ENCODE measurements at places on chromosomes 1 and 21.

DNA sequence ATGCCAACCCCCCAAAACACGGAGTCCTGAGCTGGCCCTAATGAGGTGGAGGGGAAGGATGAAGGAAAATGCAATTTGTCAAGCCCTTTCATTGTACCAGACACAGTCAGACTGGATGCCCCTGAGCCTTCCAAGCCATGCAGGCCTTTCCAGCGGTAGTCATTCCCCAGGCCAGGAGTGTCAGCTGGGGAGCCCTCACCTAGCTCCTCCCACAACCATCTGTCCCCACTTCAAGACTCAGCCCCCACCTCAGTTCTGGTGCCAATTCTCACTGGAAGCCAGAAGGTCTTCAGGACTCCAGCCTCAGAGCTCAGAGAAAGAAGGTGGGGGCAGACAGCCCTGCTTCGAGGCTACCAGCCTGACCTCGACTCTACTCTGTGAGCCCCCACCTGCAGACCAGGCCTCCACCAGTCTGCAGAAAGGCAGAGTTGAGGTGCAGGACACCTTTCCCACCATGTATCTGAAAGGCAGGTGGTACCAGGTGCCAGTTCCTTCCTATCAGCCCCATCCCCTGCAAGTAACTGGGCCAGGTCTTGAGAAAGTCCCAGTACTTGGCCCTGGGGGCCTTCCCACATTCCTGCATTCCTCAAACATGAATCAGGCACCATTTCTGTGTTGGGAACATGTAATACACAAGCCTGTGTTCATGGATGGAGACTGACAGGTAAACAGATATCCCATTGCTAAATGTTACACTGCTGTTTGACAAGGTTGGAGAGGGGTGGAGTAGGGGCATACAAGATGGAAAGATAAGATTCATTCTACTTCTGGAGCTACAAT lies 180.6 kb upstream of the EDN2 start:
- DNase-seq: no peak

DNA sequence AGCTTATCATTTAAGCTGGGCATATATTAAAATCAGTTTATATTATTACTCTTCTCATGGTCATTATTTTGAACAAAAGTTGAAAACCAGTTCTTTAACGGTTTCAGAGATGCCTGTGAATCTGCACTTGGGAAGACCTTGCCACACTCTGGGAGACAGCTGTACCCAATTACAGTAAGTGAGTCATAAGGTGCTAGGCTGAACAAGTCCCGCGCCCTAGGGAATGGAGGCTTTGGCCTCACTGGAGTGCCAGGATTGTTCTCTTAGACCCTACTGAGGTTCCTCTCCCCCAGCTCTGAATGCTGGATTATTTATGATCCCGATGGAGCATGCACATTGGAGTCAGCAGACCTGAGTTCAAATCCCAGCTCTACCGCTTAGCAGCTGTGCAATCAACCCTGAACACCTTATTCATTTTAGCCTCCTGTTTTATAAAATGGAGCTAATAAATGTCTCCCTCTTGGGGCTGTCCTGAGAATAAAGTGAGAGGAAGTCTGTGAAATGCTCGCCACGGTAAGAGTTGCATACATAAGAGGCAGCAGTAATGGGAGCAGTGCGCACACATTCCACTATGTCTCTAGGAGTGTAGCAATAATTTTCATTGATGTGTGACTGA lies 266.2 kb downstream of the FOXD2 start:
- DNase-seq: peak; percentile 29

GRCh38 chr1:116763116-116763786 lies 9.0 kb downstream of the CD2 start:
- DNase-seq: no peak

- no peak for DNase-seq
Observed at GRCh38 chr1:70284366-70284765, 63.2 kb downstream of the SRSF11 start.

DNA sequence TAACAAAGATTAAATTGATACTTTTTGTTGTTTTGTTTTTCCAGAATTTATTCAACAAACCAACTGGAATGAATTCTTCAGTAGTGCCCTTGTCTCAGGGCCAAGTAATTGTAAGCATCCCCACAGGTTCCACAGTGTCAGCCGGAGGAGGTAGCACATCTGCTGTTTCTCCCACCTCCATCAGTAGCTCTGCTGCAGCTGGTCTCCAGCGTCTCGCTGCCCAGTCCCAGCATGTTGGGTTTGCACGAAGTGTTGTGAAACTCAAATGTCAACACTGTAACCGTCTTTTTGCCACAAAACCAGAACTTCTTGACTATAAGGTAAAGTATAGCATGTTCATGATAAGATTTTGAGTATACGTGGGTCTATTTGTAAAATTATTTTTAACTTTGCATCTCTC lies 118.5 kb downstream of the ZMYM4 start:
- no peak for DNase-seq

- peak; percentile 93 for DNase-seq
Observed at GRCh38 chr1:152347116-152347728, 12.6 kb downstream of the FLG2 start.

DNA sequence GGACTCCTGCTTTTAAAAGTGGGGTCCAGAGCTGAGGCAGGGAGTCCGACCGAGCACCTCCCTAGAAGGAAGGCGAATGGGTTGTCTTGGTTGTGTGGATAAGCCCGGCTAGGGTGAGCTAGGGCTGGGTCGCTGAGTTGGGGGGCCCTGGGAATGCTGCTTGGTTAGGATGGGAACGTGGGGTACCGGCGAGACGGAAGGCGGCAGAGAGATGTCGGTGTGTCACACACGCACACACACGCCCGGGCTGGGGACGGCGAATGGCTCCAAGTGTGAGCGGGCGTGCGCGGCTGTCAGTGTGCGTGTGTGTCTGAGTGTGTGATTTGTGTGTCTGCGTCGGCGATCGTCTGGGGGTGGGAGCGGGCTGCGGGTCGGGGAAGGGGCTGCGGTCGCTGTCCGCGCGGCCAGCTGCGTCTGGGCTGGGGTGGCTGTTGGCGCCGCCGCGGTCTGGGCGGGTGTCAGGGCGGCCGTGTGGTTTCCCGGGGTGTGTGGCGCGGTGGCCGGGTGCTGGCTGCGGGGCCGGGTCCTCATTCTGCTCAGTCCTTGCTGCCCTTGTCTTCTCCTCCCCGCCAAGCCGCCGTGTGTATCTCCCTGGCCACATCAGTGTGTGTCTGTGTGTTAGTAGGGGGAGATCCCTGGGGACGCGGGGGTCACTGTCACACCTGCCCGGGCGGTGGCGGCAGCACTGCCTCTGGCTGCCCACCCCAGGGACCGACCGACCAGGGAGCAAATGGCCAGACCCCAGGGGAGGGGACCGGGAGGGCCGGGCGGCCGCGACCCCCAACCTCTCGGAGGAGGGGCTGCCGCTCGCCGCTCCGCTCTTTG lies 1.1 kb downstream of the EFNA3 start:
- DNase-seq: no peak

DNA sequence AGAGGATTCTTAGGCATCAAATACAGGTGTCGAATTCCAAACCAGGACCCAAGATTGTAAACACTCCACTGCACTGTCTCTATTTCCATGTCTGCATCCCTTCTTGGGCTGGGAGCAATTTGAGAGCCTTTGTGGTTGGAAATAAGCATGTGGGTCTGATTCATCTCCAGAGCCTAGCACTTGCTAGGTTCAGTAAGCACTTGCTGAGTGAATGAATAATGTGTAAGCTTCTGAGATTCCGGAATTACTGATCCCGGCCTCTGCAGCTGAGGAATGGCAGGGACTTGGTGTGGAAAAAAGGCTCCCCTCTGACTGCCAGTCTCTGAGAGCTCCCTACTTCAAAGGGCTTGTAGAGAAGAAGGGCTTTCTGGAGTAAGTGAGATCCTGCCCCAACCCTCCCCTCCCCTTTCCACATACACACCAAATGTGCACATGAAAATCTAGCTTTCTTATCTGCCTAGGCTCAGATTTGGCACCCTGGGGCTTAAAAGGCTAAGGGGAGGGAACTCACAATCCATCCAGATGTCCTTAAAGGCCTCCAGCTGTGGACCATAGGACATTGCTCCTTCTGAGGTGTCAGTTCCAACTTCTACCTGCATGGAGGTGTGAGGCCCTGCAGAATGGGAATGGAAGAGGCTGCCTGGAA lies 39.6 kb upstream of the TRABD2B start:
- DNase-seq: no peak

- DNase-seq: no peak
Observed at GRCh38 chr1:66770694-66771093, 18.4 kb downstream of the DYNLT5 start.

DNA sequence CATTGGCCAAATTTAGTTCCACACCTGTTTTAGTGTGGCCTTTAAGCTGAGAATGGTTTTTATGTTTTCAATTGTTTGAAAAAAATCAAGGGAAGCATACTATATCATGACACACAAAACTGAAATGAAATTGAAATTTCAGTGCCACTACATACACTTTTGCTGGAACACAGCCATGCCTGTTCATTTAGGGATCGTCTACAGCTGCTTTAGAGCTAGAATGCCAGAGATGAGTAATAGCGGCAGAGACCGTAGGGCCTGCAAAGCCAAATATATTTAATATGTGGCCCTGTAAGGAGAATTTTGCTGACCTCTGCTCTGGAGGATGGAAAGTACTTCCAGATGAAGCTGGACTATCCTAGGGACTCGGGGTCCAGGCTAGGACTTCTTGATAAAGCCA lies 62.5 kb upstream of the LYST start:
- DNase-seq: no peak

- no peak for DNase-seq
Observed at GRCh38 chr1:30061292-30062220, 661.8 kb downstream of the MATN1 start.

GRCh38 chr1:202160377-202160940 lies at the start of gene PTPN7:
TSS of gene PTPN7 (minus strand) at chr1:202160602. CDS start at chr1:202159402, 1,200 bp downstream.
- peak; percentile 53 for DNase-seq

- DNase-seq: no peak
Observed at GRCh38 chr1:83098131-83098530, 900.8 kb downstream of the TTLL7 start.

DNA sequence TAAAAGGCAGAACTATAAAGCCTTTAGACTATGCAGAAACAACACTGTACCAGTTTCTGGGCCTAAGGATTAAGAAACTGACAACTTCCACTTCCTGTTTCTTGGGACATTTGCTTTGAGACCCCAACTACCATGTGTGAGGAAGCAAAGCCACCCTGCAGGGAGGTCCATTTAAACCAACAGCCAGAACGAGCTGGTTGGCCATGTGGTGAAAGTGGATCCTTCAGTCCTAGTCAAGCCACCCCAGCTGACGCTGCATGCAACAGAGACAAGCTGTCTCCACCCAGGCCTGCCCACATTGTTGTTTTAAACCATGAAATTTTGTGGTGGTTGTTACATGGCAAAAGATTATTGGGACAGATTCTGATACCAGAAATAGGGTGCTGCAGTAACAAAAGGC lies 31.8 kb upstream of the SLFNL1 start:
- no peak for DNase-seq

- no peak for DNase-seq
Observed at GRCh38 chr1:47834326-47834725, 162.9 kb downstream of the TRABD2B start.

DNA sequence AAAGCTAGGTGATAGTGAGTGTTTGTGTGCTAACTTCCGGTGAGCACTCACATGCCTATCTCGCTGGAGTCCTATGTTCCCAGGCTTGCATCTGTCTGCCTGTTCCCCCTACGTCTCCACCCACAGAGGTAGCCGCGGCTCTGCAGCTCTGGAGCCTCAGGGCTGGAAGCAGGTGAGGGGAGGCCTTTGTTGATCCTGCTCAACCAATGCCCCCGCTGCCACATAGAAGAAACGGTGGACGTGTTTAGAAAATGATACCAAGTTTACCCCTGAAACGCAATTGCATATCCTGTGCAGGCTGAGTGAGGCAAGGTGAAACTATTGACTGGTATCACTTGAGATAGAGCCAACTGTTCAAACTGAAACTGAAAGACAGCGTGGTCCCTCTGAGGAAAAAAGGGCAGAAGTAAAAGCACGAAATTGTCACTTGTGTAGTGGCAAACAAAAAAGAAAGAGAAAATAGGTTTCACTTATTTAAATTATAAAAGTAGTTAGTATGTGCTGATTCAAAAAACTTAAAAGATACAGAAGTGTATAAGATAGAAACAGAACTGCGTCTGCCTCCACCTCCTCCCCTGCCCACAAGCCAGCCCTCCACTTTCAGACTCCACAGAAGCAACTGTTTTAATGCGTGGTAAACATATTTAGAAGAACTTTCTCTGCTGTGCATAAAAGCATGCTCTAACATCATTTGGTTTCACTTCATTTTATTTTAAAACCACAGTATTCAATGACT lies 38.6 kb upstream of the ETS2 start:
- no peak for DNase-seq

DNA sequence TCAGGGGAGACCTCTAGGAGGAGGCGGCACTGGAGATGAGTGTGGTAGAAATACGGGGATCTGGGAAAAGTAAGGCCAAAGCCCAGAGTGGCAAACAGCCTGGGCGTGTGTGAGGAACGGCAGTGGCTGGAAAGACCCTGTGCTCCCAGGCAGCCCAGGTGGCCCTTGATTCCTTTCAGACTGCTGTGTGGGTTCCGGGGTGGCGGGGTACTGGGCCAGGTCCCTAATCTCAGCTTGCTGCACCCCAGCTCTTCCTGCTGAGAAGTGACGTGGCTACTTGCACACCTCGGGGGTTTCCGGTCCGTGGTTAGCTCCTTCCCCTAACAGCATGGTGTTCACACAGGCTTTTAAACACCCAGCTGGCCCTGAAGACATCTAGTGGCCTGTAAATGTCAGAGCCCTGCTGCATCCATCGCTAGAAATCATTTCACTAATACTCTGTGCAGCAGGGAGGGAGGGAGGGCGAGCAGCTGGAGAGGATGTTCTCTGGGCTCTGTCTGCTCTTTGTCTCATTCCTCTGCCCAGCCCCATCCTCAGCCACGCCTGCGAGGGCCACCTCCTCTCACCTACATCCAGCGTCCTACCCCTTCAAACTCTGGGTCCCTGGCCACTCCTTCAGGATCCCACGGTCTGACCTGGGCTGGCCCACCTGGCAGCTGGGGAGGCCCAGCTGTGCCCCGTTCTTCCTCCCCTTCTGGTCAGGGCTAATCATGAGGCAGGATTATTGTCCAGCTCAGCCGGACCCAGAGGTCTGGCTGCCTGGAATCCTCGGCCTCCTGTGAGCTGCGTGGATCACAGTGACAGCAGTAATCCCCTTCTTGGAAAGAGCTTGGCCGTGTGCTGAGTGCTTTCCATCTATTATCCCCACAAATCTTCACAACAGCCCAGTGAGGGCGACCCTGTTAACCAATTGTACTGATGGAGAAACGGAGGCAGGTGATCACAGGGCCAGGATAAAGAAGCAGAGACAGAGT lies 7.2 kb downstream of the ZDHHC18 start:
- no peak for DNase-seq

GRCh38 chr1:10473145-10473765 lies 926 bp upstream of the DFFA start:
- DNase-seq: no peak

- DNase-seq: no peak
Observed at GRCh38 chr1:164589961-164590507, 31.1 kb downstream of the PBX1 start.

DNA sequence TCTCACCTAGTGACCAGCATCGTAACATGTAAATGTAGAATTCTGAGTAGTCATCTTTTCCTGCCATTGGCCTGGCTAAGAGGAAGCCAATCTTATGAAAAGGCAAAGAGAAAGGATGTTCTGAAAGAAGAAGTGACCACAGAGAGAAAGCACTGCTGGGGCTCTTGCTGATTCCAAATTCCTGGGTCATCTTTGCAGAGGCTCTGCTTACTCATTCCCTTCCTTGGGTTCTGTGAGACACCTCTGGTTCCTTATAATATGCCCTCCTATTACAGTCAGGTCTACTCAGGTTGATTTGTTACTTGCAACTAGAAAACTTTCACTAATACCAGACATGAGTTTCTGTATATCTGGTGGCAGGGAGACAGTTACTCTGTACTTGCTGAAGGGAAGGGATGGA lies 198.8 kb upstream of the C8B start:
- no peak for DNase-seq

All from HT-29 (cell line).